ENCODE measurements at places on chromosomes 5 and 9. TPM values are rescaled to one million over a fixed set of nuclear protein-coding genes. Genes with fewer than 3 reads are reported as not detected.

The CDO1 gene
- 7.9 TPM for total RNA-seq

The KCNT1 gene
- not detected for total RNA-seq

The TEX48 gene
- not detected for total RNA-seq

The HSD17B3 gene
- total RNA-seq = not detected

The C7 gene
- 996 TPM for total RNA-seq

The TIMD4 gene
- total RNA-seq = not detected

The CTXN3 gene
- total RNA-seq = not detected

The PCDHB9 gene
- 0.43 TPM for total RNA-seq

The TAF11L5 gene
- not detected for total RNA-seq
